ENCODE measurements at places on chromosomes 3 and 15. TPM values are rescaled to one million over a fixed set of nuclear protein-coding genes. Genes with fewer than 3 reads are reported as not detected.

- no peak for DNase-seq
Measured at GRCh38 chr15:57527382-57528091, 64.2 kb upstream of the MYZAP start.

The CYFIP1 gene
- total RNA-seq: 46.0 TPM

DNA sequence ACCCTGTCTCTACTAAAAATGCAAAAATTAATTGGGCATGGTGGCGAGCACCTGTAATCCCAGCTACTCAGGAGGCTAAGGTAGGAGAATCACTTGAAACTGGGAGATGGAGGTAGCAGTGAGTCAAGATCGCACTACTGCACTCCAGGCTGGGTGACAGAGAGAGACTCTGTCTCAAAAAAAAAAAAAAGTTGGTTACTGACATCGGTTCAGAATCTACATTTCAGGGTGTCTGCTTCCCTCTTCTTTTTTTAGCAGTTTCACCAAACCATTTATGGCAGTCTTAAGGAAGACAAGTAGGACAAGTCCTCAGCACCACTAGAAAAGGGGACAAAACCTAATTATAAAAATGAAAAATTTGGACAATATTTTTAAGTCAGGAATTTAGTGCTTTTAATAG lies 3.3 kb upstream of the USP4 start:
- DNase-seq: no peak

The FETUB gene
- total RNA-seq: 49.9 TPM
